Kidney epithelial cell (primary cell): ENCODE measurements at places on chromosomes 16 and 17. TPM values are rescaled to one million over a fixed set of nuclear protein-coding genes. Genes with fewer than 3 reads are reported as not detected.

Gene SLC38A8
- total RNA-seq, result not detected in 2 replicates

Gene GNG13
- not detected in 2 replicates for total RNA-seq

Gene FBXL16
- total RNA-seq, result 0.17 and 0.82 TPM in 2 replicates

Gene CCL16
- not detected in 2 replicates for total RNA-seq

Gene STAC2
- not detected in 2 replicates for total RNA-seq

Gene CACNG5
- total RNA-seq, result not detected in 2 replicates

Gene DNAI2
- not detected in 2 replicates for total RNA-seq

Gene RHBDF2
- total RNA-seq, result 101 and 111 TPM in 2 replicates

Gene CACNG1
- total RNA-seq, result not detected in 2 replicates

Gene KLHL10
- not detected in 2 replicates for total RNA-seq

Gene KRT32
- total RNA-seq, result not detected in 2 replicates

Gene SMIM22
- total RNA-seq, result 37.0 TPM in 1 of 2 replicates, not detected in the other

Gene KRT24
- not detected in 2 replicates for total RNA-seq

Gene KIF1C
- 87.1 and 97.6 TPM in 2 replicates for total RNA-seq

Gene CDRT15L2
- not detected in 2 replicates for total RNA-seq

Gene DOC2B
- 26.7 and 38.1 TPM in 2 replicates for total RNA-seq

Gene ANKRD11
- 133 and 171 TPM in 2 replicates for total RNA-seq

Gene CACNG4
- total RNA-seq, result 0.84 and 0.96 TPM in 2 replicates

Gene BEAN1
- 6.7 and 8.8 TPM in 2 replicates for total RNA-seq

Gene TMEM94
- total RNA-seq, result 72.7 and 86.4 TPM in 2 replicates

Gene PDP2
- total RNA-seq, result 6.9 and 11.7 TPM in 2 replicates

Gene SLX4
- 6.4 and 7.7 TPM in 2 replicates for total RNA-seq

Gene C1QTNF1
- total RNA-seq, result 4.6 and 6.1 TPM in 2 replicates

Gene CCL17
- not detected in 2 replicates for total RNA-seq

Gene TP53TG3F
- total RNA-seq, result not detected in 2 replicates

Gene FBXW10
- total RNA-seq, result not detected in 2 replicates

Gene TEKT1
- total RNA-seq, result not detected in 2 replicates

Gene LRRC37A2
- 6.3 and 6.4 TPM in 2 replicates for total RNA-seq

Gene TVP23A
- 0.21 and 0.62 TPM in 2 replicates for total RNA-seq

Gene DPEP3
- total RNA-seq, result not detected in 2 replicates

Gene SRCIN1
- total RNA-seq, result 0.27 and 0.84 TPM in 2 replicates

Gene GAS2L2
- total RNA-seq, result not detected in 2 replicates

Gene CHCT1
- 1.4 TPM in 1 of 2 replicates, not detected in the other for total RNA-seq

Gene SLC52A1
- total RNA-seq, result 0.17 and 0.62 TPM in 2 replicates

Gene PLA2G10
- total RNA-seq, result not detected in 2 replicates

Gene DNASE1L2
- total RNA-seq, result 0.21 and 2.3 TPM in 2 replicates

Gene CDH15
- total RNA-seq, result 0.50 TPM in 1 of 2 replicates, not detected in the other

Gene MRC2
- 45.9 and 53.0 TPM in 2 replicates for total RNA-seq

Gene NAGLU
- total RNA-seq, result 46.2 and 49.2 TPM in 2 replicates

Gene C17orf67
- 0.34 and 0.50 TPM in 2 replicates for total RNA-seq

Gene HBA2
- not detected in 2 replicates for total RNA-seq
